Stimulated activated CD8-positive, alpha-beta memory T cell treated with anti-CD3 and anti-CD28 coated beads, Interleukin-4, amount 100 ng/mL, for 1 hour (primary cell): ENCODE measurements at places on chromosomes 3 and 15.

- no peak for DNase-seq
These were observed 282.3 kb downstream of the XXYLT1 start for GRCh38 chr3:194988495-194989165.

DNA sequence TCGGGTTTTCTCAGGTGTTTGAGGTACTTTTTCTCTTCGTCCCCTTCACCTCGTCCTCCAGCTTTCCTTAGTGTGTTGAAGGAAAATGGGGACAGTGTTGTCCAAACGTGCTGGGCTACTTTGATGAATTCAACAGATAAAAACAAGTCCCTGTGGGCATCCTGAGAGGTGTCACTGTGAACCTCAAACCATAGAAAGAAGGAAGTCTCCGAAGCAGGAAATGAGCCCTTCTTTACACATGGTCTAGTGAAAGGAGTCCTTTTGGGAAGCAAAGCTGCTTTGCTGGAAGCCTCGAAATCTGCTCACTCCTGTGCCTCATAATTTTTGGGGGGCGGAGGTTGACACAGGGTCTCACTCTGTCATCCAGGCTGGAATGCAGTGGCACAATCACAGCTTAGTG, 10.6 kb downstream of the IL17RB start:
- DNase-seq: no peak

DNA sequence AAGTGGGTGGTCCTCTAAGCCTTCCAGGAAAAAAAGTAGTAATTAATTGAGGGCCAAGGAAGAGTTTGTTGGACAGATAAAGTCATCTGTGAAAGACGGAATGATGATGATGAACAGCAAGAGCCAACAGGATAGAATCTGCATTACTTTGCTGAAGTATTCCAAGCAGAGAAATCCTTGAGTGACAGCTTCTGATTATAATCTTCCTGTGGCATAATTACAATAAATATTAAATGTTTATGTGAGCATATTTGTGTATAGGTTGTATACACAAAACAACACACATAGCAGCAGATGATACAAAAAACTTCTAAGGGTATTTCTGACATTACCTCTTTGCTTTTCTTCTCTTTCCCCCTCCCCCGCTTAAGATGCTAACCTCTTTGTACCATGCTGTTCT, 147.6 kb downstream of the SPATA16 start:
- no peak for DNase-seq

DNA sequence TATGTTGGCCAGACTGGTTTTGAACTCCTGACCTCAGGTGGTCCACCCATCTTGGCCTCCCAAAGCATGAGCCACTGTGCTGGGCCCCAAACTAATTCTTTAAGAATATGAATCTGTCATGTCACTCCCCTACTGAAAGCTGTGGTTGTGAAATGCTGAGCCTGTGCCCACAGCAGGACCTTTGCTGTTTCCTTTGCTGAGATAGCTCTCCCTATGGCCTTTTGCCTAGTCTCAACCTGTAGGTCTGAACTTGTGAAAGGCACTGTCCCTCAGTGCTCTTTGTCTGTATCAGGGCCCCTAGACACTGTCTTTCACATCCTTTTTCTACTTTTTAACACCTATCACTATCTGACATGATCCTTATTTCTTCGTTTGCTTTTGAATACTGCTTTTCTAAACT, 62.7 kb upstream of the CCR4 start:
- DNase-seq: no peak

- no peak for DNase-seq
These were observed 274.5 kb downstream of the FEZF2 start for GRCh38 chr3:62098646-62099365.

GRCh38 chr15:41904541-41905005, 10.7 kb upstream of the SPTBN5 start:
- peak; percentile 46 for DNase-seq

DNA sequence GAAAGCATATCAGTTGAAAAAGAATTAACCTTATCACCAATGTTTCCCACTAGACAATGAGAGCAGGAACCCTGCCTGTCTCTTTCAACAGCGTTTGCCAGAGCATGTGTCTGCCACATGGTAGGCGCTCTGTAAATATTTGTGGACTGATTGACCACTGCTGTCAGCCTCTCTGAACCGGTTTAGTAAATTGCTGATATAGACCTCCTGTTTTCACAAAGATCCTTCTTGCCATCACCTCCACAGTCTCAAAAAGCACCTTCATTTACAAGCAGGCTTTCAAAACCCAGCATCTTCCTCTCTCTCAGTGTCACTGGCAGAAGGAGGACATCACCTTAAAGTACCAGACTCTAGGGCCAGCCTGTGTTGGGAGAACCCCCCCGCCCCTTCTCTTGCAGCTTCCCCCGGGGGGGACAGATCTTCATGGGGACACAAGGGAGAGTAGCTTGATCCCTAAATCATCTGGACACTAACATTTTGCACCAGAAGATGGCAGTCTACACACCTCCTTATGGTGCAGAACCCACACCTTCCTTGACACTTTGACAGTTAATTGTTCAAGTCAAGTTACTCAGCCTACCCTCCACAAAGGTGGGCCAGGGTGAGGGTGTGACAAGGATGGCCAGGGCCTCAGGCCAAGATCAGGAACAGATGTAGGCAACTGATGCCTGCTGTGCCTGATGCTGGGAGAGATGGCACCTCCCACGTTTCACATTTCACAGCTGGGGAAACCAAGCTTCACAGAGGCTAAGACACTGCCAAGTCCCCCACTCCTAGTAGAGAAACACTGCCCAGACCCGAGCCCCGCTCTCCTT, 37.8 kb upstream of the USP3 start:
- no peak for DNase-seq

DNA sequence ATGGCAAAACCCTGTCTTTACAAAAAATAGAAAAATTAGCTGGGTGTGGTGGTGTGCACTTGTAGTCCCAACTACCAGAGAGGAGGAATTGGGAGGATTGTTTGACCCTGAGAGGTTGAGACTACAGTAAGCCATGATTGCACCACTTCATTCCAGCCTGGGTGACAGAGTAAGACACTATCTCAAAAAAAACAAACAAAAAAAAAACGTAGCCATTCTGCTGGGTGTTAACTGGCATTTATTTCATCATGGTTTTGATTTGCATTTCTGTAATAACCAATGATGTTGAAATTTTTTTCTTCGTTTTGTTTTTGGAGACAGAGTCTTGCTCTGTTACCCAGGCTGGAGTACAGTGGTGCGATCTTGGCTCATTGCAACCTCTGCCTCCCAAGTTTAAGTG, 63.3 kb downstream of the RPLP1 start:
- no peak for DNase-seq

- no peak for DNase-seq
These were observed 62.2 kb upstream of the CTSH start for GRCh38 chr15:79007066-79007465.

DNA sequence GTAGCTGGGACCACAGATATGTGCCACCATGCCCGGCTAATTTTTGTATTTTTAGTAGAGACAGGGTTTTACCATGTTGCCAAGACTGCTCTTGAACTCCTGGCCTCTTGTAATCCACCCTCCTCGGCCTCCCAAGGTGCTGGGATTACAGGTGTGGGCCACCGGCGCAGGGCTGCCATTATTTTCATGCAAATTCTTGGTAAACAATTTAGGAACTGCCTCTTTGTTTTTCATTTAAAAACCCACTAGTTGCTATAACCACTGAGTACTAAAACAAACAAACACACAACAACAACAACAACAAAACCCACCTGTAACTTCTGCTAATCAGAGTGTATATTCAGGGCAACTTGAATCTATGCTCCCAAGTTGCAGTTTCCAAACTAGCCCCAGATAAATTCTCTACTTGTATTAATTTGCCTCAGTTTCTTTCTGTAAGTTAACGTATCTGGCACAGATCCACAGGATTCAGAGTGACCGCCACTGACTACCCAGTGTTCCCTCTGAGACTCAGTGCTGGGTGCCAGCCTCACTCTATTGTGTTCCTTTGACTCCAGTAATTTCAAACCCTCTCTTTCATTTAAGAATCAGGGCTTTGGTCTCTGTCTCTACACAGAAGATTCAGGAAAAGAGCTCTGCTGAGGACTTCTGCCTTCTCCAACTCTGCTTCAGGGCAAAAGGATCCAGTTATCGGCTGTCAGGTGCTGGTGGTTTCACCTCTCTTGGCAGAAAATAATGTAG, 18.6 kb upstream of the ZNF710 start:
- DNase-seq: no peak

DNA sequence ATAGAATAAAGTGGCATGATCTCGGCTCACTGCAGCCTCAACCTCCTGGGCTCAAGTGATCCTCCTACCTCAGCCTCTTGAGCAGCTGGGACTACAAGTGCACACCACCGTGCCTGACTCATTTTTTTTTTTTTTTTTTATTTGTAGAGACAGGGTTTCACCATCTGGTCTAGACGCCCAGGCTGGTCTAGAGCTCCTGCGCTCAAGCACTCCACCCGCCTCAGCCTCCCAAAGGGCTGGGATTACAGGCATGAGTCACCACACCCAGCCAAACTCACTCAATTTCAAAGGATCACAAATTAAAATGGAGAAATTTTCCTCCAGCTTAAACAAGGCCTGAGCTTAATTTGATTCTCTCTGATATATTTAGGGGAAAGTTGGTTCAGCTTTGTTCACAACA, 27.3 kb upstream of the NMB start:
- no peak for DNase-seq

- no peak for DNase-seq
These were observed 37.8 kb downstream of the LSM3 start for GRCh38 chr3:14216257-14217048.

DNA sequence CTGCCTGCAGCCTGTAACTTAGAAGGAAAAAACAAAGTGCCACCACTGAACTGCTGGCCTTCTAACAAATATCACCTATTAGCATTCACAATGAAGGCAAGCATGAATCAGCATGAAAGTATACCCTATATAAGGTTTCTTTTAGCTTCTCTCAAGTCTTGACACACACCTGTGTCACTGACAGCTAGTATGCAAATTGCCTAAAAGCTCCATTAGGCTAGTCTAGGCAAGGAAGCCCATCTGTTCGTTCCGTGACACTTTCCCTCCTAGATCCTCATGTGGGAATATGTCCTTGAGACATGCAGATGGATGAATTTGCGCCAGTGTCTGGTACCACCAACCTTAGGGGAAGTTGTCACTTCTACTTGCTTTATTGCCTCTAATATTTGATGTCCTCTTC, 129.3 kb downstream of the RBMS3 start:
- no peak for DNase-seq

GRCh38 chr3:99232696-99233095, 331.2 kb upstream of the DCBLD2 start:
- no peak for DNase-seq

GRCh38 chr3:111768571-111769100, 90.4 kb upstream of the PHLDB2 start:
- DNase-seq: no peak
